ENCODE measurements at places on chromosomes 16 and 17.

GRCh38 chr16:86690970-86691369 is 112.6 kb downstream of the FOXL1 start:
- no peak for DNase-seq

DNA sequence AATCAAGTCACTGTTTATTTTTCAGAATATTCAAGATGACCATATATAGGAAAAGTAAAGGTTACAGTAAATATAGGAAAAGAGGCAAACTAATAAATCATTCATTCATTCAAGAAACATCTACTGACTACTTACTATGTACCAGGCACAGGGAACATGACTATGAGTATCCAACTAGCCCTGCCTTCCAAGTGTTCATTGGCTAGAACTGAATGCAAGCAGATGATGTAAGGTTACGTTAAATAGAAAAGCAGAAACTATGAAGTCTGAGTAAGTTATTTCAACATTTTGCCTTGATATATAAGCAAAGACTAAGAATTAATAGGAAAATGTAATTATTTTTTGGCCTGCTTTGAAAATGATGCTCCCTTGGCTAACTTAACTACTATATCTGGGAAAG is 36.7 kb downstream of the SPAG9 start:
- no peak for DNase-seq

GRCh38 chr16:57760357-57761160 is 25.0 kb downstream of the KATNB1 start:
- no peak for DNase-seq

DNA sequence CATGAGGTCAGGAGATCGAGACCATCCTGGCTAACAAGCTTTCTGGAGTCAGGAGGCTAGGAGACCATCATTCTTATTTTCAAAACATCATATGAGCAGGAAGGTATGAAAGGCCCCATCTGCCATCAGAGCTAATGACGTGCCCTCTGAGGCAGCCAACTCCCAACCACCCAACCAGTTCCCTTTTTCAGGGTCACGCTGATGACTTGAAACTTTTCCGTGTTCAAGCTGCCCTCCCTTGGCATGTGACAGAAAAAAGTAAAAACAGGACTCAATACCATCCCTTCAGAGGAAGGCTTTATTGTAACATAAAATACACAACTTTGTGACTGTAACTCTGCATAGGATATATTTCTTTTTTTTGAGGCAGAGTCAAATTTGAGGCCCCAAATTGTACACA is 4.6 kb upstream of the GHDC start:
- DNase-seq = no peak

- DNase-seq = no peak
Measured at GRCh38 chr17:17952691-17953090, 19.5 kb downstream of the TOM1L2 start.

DNA sequence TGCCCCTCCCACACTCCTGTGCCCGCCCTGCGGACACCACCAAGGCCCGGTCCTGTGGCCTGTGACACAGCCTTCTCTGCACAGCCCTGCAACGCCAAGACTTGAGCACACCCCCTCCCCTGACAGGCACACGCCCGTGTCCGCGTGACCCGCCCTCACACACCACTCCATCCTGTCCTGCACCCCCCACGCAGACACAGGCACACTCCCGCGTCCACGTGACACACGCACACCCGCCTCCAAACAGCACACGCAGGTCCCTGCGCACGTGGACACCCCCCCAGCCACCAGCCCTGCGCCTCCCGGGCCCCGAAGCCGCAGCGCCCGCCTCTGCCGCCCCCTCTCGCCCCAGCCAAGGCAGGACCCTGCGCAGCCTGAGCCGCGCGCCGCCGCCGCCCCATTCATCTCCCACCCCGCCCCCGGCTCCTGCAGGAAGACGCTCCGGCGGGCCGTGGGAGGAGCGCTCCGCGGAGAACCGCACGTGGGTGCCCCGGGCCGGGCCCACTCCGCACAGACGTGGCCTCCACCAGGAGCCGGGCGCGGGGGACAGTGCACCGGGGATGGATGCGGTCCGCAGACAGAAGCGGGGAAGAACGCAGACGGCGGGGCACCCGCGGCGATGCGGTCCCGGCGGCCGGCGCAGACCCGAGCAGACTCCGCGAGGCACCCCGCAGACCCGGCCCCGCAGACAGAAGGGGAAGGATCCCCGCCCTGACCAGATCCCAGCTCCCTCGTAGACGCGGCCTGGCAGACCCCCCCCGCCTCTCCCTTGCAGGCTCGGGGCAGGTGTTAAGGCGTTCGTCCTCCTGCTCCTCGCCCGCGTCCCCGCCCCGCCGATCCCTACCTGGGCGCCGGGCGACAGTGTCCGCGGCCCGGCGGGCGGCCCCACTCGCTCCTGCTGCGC is 506 bp downstream of the CAMKK1 start:
- peak; percentile 65 for DNase-seq

DNA sequence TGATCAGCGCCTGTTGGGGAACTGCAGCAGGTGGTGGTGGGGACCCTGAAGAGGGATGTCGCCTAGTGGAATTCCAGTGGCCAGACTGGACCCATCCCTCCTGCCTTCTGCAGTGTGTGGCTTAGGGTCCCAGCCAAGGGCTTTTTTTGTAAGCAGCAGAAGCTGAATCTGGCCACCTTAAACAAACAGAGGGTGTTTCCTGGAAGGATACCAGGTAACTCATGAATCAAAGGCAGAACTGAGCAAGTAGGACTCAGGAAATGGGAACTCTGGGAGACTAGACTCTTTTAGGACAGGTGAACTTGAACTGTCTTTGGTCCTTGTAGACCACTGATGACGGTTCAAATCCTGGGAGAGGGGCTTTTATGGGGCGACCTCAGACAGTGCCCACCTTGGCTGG is 124.0 kb downstream of the ABCC6 start:
- DNase-seq = no peak

DNA sequence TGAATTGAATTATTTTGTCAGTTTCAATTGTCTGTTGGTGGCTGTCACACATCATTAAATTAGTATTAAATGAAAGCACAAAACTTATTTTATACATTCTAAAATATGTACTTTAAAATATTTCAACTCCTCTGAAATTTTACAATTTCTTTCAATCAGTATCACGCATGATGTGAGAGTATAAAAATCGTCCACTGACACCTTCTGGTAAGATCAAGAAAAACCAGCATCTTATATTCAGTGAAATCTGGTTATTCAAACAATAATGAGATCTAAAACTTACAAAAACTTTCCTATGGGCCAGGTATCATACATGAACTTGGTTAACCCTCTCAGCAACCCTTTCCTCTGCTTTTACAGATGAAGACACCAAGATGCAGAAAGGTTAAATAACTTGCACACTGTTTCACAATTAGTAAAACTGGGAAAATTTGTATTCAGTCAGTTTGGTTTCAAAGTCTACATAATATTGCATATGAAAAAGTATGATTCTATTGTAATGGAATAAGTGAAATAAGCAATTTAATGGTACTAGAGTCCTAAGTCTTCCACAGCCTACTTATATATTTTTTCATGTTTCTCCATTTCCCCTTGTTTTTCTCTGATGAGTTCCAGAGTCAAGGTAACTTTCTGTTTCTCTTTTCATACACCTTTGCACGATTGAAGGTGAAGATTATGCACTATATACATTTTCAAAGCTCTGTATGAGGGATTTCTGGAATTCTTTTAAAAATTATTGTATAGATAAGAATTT is 58.7 kb downstream of the EFCAB5 start:
- DNase-seq = no peak
